ENCODE measurements at places on chromosomes 16 and 17.
A peak's percentile ranks its signal among the peaks of the same experiment; 100 is the strongest.

- no peak for DNase-seq
Observed at GRCh38 chr16:12758670-12759558, 44.8 kb downstream of the CPPED1 start.

GRCh38 chr16:68230176-68230571 lies 5.8 kb downstream of the ESRP2 start:
- DNase-seq, result no peak

DNA sequence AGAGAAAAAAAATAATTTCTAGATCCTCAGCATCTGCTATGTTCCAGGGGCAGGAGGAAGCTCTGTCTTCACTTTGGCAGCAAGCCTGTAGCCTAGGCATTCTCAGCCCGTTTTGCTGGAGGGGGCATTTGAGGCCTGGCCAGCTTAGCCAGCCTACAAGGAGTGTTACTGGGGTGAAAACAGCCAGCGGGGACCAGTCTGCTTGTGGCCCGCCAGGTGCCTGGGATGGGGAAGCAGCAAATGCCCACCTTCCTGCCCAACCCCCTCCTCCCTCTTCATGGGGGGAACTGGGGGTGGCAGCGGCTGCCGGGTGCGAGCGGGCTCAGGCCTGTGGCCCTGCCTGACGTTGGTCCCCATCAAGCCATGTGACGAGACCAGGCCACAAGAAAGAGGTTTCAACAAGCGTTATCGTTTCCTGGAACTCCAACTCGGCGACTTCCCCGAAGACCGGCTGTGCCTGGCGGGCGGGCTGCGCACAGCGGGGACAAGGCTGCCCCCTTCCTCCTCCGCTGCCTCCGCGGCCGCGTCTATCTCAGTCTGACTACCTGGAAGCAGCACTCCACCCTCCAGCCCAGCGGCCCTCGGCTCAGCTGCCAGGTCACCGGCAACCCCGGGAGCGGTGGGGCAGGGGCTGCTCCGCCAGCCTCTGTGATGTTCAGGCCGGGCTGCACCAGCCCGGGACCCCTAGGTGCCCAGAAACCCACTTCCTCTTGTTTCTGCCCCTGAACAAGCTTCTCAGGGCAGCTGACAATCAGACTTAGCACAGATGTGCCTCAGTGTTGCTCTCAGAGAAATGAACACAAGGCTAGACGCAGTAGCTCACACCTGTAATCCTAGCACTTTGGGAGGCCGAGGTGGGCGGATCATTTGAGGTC lies 22.9 kb downstream of the SOCS1 start:
- peak; percentile 85 for DNase-seq

DNA sequence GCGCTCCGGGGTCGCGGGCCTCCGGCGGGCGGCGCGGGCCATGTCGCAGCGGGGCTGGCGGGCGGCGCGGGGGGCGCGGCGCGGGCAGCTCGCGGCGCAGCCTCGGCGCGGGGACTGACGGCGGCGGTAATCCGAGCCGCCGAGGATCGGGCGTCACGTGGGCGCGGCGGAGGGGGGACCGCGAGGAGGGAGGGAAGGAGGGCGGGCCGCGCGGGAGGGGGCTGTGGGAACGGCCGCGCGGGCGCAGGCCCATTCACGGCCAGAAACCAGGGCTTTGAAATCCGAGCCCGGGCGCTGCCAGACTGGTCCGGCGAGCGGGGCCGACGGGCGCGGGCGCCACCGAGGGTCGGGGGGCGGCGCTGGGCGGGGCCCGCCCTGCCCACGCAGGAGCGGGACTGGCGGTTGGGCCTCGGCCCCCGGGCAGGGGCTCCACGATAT lies at the start of gene MTSS2:
Gene MTSS2 (minus strand): TSS at position 116 of the 438 bp plus-strand sequence. CDS start 262 bp downstream, outside the sequence.
- DNase-seq, result no peak

GRCh38 chr16:8739989-8740704 lies 57.3 kb downstream of the TMEM186 start:
- DNase-seq, result no peak

- no peak for DNase-seq
Observed at GRCh38 chr16:57245472-57246113, 534 bp downstream of the ARL2BP start.

GRCh38 chr16:11692171-11692570 lies 23.9 kb downstream of the SNN start:
- no peak for DNase-seq

GRCh38 chr17:74513987-74514631 lies 17.2 kb downstream of the CD300LB start:
- DNase-seq, result no peak

GRCh38 chr16:48559462-48560211 lies 50.3 kb downstream of the N4BP1 start:
- no peak for DNase-seq

DNA sequence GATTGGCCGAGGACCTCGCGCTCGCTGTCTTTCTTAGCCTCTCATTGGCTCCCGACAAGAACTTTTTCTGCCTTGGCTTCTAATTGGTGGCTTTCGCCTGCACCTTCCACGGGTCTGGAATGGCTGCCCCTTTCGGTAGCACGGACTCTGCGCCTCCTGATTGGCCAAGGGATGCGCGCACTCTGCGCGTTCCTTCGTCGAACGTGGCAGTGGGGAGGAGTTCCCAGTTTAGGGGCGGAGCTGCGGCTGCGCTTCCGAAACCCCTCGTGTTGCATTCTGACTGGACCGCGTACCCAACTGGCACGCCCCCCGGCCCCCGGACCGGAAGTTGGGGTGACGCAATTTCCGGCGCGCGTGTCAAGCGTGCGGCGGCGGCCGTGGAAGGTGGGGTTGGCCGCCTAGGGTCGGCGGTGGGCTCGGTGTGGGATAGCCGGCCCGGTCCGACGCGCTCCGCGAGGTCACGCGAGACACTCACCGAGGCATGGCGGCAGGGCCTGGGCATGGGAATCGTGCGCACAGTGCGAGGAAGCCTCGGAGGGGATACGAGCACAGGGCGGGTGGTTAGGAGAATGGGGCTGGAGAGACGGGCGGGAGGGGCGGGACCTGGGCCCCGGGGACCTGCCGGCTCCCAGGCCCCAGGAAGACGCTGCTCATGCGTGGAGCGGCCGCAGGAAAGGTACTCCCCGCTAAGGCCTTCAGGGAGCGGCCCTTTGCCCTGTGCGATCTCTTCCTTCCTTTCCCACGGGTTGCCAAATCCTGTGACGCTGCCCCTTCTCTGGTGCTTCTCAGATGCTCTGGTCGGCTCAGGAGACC lies 627 bp upstream of the P4HB start:
- peak; percentile 100 for DNase-seq

DNA sequence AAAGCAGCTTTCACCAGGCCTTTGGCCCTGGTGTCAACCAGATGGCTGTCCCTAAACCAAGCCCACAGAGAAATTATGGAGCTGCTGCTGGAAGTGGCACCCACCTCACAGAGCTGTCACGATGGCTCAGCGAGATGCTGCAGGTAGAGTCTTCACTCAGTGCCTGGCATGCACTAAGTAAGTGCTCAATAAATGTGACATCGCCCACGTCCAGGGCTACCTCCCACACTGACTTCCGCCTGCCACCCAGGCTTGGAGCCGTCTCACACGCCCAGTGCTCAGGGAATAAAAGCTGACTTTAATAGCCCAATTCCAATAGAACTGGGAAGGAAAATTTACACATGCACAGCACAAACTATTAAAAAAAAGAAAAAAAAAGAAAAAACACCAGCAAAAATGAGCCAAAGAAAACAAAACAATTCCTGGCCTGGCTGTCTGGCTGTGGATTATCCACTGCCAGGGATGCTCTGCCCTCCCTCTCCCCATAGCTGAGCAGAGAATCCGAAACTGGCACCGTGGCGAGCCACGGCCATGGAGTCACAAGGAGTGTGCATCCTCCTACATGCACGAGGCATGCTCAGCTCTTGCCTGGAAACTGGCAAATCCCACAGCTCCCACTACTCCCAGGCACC lies 68.9 kb downstream of the ZNF423 start:
- no peak for DNase-seq

- no peak for DNase-seq
Observed at GRCh38 chr16:83147244-83147643, 520.5 kb downstream of the CDH13 start.

- no peak for DNase-seq
Observed at GRCh38 chr17:37130984-37131446, 182.3 kb downstream of the AATF start.

- DNase-seq, result no peak
Observed at GRCh38 chr17:47638903-47639302, 10.8 kb upstream of the KPNB1 start.

- no peak for DNase-seq
Observed at GRCh38 chr17:27609611-27610303, 21.2 kb upstream of the LGALS9 start.

- DNase-seq, result no peak
Observed at GRCh38 chr17:56735842-56736241, 97.9 kb downstream of the C17orf67 start.

DNA sequence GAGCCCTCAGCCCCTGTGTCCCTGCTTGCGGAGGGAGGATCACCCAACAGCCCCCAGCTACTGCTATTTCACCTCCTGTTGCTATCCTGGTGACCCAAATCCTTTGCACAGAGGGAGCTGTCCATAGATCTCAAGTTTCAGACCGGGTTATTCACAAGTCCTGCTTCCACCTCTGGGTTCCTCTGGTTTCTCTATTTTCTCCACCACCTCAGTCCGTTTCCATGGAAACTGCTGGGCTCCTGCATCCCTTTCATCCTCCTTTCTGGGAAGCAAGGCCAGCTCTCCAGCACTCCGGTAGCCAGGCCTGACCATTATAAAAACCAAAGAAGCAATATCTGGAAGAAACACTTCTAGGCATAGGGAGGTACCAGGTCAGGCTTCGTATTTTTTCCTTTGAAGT lies 4.8 kb upstream of the CALB2 start:
- no peak for DNase-seq

All from activated CD4-positive, CD25-positive, alpha-beta regulatory T cell (primary cell).